ENCODE measurements at places on chromosomes 16 and 17.
A peak's percentile ranks its signal among the peaks of the same experiment; 100 is the strongest.

DNA sequence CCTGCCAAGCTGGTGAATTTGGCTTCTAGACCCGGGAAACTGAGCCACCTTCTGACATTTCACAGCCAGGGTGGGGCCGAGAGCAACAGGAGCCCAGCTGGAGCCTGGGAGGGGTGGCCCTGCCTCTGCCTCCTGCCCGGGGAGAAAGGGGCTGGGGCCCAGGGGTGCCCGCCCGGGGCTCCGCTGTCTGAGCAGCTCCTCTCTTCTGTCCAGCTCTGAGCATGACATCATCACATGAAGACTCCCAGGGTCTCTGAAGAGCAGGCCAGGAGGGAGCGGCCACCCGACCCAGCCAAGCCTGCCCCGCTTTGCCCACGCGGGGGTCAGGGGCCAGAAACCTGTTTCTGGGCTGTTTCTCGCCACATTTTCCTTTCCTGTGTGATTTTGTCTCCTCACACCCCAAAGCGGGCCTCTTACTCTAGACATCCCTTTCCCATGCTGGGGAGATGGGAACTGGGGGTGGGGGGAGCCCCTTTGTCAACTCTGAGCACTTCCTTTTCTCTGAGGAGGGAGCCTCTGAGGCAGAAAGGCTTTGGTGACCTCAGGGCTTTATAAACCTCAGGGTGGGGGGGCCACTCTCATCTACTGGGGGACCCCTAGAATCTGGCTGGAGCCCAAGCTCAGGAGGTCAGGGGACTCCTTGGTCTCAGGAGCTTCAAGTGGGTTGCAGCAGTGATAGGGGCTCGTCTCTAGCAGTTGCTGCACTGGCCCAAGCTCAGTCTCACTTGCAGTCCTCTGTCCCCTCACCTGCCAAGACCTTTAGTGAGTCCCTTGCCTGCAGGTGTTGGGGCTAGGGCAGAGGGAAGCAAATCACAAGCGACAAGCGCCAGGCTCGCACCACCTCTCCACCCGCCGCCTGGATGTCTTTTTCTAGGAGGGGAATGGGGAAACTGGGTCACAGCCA, 7.6 kb downstream of the UBALD2 start:
- DNase-seq, result peak; percentile 52

- no peak for DNase-seq
Measured at GRCh38 chr17:72338847-72339790, 218.3 kb downstream of the SOX9 start.

DNA sequence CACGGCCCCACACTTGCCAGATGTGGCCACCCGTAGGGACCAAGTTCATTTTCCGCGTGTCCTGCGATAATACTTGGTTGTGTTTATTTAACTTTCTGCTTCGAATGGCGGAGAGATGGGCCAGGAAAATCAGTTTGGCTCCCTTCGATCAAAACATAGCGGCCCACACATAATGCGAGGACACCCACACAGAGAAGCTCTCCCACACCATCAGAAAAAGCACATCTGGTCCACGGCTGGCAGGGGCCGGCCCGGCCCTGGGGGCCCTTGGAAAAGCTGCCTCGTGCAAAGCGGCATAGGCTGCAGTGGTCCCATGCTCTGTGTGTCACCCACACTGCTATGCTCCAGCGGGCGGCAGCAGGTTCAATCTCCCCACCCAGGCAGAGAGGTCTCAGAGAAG, 46.9 kb downstream of the ZNF423 start:
- DNase-seq, result no peak

DNA sequence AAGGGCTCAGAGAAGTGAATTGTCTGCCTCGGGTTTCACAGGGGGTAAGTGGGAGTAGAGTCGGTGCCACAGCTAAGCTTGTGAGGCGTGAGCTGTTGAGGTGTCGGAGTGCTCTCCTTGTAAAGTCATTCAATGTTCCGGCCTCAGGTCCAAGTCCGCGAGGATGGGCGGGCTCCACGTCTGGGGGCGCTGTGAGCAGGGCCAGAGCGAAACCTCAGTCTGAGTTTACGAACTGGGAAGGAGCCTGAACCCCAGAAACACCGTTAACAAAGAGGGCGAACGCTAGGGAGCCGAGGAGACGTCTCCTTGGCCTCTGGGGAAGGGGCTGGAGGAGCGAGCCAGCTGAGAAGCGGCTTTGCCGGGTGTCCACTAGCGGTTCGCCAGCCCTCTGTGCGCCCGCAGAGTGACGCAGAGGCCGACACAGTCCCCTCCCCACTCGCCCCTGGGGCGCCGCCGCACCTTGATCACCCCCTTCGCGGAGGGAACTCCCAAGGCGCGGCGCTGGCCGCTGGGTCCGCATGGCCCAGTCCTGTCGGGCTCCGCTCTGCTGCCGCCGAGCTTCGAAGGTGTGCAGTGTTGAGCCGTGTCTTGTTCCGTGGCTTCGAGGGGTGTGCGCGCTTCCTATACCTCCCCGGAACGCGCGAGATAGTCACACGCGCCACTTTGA, 4.9 kb downstream of the IRX3 start:
- no peak for DNase-seq

- DNase-seq, result no peak
Measured at GRCh38 chr16:81633147-81633619, 145.9 kb upstream of the PLCG2 start.

DNA sequence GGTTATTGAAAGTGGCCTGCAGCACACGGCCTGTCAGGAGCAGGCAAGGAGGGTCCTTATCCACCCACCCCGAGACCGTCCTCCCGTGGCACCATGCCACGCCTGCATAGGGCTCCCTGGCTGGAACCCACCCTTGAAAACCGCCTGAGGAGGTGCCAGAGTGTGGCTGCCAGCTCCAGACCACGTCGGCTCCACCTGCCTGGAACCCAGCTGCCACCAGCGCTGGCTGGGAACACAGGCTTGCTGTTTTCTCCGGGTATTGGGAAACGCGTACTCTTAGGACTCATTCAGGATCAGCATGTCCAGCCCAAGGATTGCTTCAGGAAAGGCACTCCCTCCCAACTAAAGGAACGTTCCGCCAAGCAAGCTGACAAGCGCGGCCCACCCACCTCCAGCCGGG, 6.7 kb downstream of the ARL16 start:
- no peak for DNase-seq

DNA sequence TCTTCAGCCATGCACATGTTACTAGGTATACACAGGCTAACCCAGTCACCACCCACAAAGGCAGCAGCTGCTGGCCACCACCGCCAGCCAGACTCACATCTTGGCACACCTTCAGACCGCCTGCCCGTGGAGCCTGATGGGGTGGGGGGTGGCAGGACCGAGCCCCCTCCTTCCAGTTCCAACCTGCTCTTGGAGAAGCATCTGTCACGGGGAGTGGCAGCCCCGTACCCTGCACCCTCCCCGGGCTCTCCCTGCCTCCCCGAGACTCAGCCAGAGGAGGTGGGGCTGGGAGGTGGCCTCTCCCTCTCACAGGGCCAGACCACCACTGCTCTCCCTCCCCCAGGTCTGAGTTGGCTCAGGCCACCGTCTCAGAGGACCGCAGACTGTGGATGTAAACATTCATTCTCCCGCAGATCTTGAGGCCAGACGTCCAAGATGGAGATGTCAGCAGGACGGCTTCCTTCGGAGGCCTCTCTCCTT, 11.3 kb upstream of the RBFOX3 start:
- no peak for DNase-seq

DNA sequence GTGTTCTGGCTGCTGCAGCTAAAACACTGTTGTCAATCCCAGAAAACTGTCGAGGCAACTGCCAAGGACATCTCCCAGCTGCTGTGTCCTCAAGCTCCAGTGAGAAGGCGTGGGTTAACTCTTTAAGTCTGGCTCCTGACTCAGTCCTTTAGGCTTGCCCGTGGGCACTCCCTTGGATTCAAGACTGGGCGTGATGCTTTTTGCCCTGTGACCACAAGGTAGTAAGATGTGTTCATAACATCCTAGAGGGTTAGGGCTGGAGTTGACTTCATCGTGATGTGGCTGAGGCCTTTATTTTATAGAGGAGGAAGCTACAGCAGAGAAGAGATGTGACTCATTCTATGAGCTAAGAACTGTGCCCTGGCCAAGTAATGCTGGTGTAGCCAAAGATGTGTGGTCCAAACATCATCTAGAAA, 50.9 kb upstream of the TEKT3 start:
- no peak for DNase-seq

GRCh38 chr17:2048805-2049204, 6.1 kb upstream of the HIC1 start:
- no peak for DNase-seq

- DNase-seq, result no peak
Measured at GRCh38 chr17:29240477-29240876, 6.2 kb upstream of the CRYBA1 start.
